ENCODE measurements at places on chromosomes 12 and 14.
A peak's percentile ranks its signal among the peaks of the same experiment; 100 is the strongest.

DNA sequence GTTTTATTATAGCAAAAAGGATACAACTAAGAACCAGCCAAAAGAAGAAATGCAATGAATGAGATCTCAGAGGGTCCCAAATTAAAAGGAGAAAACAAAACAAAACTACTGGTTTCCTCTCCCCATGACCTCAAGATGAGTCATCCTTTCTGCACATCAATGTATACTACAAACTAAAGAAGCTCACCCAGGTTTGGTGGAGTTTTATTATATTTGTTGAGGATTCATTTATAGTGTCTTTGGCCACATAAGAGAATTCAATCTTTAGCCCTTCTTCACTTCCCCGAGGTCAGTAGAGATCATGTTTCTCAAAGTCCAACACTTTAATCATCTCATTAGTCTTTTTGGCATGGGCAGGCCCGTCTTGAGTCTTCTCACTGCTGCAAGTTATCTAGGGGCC, 210.6 kb downstream of the SLC6A15 start:
- no peak for DNase-seq

DNA sequence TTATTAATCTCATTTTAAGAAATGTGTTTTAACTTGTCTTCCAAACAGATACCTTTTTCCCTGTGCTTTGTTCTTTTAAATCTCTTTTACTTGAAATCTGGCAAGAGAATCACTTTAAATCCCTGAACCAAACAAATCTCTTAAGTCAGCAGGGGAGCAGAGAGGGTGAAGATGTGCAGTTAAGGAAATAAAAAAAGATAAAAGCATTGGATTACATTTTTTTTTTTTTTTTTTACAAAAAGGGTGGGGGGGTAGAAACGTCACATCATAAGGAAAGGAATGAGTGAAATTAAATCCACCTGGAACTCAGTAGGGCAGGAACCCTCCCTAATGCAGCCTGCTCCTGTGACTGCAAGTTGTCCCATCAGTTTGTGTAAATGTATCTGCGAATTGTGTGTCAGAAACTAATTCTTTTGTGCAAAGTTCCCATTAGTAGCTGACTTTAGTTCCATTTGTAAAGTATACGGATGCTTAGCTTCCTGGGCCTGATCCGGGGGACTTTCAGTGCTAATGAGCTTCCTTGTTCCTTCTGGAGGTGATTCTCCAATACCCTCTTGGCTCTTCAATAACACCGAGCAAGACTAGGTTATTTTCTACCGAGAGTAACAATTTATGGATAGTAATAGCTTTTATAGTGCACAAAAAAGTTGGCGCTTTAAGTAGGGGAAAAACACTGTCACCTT, 1.5 kb downstream of the TTC6 start:
- no peak for DNase-seq

GRCh38 chr12:91889910-91890309, 255.7 kb downstream of the BTG1 start:
- DNase-seq, result no peak

DNA sequence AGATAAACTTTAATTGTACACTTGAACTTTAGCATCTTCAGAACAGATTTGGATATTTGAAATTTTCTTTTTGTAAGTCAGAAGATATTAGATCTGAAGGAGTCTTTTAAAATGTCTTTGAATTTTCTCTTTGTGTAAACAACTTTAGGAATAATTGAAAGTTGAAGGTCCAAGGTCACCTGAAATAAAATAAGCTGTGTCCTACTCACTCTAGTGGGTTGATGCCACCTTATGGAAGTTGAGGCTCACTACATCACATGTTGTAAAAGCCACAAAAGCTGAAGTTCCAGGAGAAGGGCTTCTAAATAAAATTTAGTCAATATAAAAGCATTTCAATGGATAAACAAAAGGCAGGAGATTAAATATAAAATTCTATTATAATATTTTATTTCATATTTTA, 122.0 kb upstream of the ATXN7L3B start:
- DNase-seq, result peak; percentile 53

- peak; percentile 60 for DNase-seq
Measured at GRCh38 chr14:80942191-80942600, 658 bp upstream of the CEP128 start.

DNA sequence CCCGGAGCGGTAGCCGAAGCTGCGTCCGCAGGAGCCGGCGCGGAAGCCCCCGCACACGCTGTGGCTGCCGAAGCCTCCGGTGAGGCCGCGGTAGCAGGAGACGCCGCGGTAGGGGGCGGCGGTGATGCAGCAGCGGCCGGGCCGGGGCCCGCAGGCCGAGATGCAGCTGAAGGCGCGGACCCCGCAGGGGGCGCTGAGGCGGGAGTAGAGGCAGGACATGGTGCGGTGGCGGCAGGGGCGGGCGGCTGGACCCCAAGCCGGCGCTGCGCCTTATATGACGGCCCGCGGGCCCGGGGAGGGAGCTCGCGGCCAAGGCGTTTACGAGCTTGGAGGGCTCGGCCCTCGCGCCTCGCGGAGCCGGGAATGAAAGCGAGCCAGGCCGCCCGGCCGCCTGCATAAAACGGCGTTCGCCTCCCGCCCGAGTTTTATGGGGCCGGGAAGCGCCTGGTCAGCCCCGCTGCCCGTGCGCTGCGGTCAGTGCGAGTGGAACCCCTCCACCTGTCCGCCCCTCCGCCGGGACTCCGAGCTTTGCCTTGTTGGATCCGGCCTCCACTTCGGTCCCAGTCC, 16.0 kb upstream of the KRT86 start:
- DNase-seq, result no peak

DNA sequence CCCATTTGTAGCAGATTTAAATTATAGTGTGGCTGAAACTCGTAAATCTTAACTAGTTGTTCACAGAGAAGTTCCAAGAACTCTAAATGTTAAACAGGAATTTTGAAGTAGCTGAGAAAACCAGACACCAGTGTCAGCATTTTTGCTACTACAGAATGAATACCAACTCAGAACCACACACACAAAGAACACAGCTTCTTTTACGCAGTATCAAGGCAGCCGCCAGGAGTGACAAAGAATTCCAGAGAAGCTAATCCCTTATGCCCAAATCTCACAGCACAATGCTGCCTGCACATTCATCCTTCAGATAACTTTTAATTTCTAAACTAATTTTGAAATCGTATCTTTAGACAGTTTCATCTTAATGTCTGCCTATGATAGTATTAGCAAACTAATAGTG, 37.4 kb downstream of the SLC6A15 start:
- no peak for DNase-seq

- no peak for DNase-seq
Measured at GRCh38 chr14:92582706-92583452, 69.3 kb downstream of the RIN3 start.

GRCh38 chr12:18923721-18924120, 185.8 kb downstream of the CAPZA3 start:
- DNase-seq, result peak; percentile 4

- DNase-seq, result no peak
Measured at GRCh38 chr14:99357151-99357915, 85.3 kb upstream of the BCL11B start.

DNA sequence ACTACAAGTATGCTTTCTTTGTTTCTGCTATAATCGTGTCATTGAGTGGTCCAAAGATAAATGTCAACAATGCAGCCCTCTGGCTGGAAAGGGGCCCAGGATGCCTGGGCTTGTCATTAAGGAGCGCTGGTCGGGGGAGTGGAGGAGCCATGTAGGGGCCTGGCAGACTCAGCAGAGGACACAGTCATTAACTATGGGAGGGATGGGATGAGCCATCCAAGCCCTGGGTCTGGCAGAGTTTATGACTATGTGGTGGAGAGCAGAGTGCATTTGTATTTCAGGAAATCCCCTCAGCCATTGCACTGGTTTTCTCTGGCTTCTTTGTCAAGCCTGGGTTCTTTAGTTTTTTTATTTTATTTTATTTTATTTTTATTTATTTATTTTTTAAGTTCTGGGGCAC, 243.1 kb downstream of the C12orf75 start:
- DNase-seq, result no peak

- no peak for DNase-seq
Measured at GRCh38 chr14:51724650-51725049, 72.9 kb downstream of the FRMD6 start.

DNA sequence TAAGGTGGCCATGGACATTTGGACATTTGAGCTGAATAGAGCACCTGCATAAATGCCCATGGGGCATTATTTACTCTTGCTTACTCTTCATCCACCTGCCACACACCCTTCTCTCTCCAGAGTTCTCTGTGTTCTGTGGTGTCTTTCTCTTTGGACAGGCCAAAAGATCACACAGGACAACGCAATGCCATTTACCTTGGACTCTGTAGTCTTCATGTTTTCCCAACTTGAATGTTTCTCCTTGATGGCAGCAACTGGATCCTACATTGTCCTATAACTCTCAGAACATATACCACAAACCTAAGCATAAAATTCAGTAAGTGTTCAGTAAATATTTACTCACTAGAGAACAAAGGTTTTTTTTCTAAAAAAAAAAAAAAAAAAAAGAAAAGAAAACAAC, 41.7 kb upstream of the PTHLH start:
- no peak for DNase-seq

GRCh38 chr12:116319233-116319897, 41.9 kb upstream of the MED13L start:
- DNase-seq, result no peak

- no peak for DNase-seq
Measured at GRCh38 chr14:28284546-28285300, 481.9 kb upstream of the FOXG1 start.

DNA sequence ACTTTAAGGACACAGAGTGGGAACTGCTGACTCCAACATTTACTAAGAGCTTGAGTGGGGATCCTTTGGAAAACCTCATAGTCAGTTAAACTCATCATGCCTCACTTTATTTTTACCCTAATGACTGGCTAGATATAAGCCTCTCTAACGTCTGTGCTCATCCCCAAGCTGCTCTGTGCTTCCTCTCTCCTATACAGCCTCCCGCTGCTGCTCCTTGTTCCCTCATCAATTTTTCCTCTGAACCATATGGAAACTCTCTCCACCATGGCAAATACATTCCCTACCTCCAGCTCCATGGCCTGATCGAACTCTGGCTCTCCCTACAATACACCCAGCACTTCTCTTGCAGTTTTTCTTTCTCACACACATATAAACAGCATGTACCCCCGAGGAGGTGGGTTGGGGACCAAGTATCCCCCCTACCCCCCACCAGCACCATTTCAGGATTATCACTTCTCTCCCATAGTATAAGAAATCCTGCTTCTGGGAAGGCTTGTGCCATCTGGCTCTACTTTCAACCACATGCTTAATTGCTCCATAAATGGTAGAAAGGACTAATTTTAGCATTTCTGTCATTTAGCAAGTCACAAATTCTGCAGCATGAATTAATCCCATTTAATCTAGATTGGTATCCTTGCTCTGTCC, 39.2 kb upstream of the DYRK2 start:
- DNase-seq, result no peak

DNA sequence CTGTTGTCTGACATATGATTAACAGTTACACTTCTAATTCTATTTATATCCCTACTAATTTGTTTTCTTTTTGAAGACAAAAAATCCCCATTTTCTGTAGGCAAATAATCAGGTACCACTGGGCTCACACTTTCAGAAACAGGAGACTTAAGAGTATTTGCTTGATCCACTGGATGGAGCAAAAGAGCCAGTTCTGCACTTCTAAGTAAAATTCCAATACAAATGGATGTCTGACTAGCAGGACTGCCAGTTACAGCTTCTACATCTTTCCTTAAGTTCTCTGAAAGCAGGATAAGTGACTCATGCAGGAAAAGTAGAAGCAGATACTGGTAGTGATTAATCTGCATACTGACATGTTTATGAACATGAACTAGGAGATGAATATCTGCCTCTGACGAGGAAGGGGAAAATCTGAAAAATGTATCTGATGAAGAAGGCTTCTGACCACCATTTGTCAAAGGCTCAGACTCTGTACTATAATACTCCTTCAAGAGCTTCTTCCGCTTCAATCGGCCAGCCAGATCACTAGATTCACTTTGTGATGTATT, 73.8 kb upstream of the ANKS1B start:
- DNase-seq, result no peak

DNA sequence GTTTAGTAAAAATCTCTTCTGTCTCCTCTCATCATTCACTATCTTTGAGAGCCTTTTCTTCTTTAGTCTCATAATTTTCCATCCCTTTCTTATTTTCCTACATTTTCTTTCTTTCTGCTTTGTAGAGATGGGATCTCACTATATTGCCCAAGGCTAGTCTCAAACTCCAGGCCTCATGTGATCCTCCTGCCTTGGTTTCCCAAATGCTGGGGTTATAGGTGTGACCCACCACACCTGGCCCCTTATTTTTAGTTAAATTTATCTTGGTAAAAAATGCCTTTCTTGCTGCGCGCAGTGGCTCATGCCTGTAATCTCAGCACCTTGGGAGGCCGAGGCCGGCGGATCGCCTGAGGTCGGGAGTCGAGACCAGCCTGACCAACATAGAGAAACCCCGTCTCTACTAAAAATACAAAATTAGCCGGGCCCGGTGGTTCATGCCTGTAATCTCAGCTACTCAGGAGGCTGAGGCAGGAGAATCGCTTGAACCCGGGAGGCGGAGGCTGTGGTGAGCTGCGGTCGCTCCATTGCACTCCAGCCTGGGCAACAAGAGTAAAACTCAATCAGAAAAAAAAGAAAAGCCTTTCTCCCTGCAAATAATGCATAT, 996 bp downstream of the SLC2A3 start:
- DNase-seq, result no peak

- no peak for DNase-seq
Measured at GRCh38 chr14:45698462-45699134, 445.6 kb upstream of the MIS18BP1 start.

- no peak for DNase-seq
Measured at GRCh38 chr14:71086567-71086966, 179.3 kb downstream of the PCNX1 start.

DNA sequence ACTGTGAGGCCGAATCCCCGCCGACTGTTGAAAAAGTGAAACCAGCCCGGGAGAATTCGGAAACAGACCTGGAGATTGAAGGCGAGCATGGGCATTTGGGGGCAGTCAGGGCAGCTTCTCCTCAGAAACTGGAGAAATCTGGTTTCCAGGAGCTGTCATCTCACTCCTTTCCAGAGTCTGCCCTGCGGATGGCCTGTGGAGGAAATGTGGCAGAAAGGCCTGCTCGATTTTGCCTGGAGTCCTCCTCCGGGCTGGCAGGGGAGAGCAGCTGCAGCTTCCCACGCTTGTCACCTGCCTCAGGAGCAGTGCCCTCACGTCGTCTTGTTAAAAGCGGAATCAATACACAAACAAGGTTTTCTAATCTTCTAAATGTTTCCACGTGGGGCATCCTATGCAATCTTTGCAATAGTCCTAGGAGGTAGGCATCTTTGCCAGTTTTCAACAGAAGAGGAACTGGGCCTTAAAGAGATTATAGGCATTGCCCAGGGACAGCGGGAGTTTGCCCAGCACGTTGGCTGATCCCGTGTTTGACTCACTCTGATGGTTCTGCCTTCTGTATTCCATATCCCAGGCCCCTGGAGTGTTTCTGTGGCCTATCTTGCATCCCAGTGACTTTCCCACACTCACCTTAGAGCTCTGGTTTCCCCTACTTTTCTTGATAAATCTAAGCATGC, 2.3 kb downstream of the LRRC74A start:
- no peak for DNase-seq

DNA sequence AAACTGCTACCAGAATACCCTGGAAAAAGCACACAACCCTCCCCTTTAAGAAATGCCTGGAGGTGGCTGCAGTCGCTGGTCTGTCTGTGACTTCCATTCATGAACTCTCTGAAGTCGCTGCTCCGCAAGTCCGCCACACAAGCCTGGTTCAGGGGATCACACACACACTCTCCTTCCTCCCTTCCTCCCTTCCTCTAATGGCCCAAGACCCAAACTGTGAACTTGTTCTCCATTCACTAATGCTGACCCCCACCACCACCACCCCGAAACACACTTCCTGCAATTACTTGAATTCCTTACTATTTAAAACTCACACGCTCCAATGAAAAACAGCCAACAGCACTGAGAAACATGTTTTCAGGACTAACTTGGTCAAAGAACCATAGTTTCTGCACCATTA, 1.0 kb upstream of the LMO3 start:
- no peak for DNase-seq

GRCh38 chr12:94575024-94575423, 75.3 kb downstream of the TMCC3 start:
- DNase-seq, result no peak

Measured in NAMALWA (cell line).